ENCODE measurements at places on chromosomes 4 and X. TPM values are rescaled to one million over a fixed set of nuclear protein-coding genes. Genes with fewer than 3 reads are reported as not detected.

The LANCL3 gene
- not detected for total RNA-seq

The AADAT gene
- total RNA-seq, result 8.1 TPM

The UGT2B15 gene
- not detected for total RNA-seq

The FRMD7 gene
- not detected for total RNA-seq

The CACNA1F gene
- total RNA-seq, result not detected

The CSN1S1 gene
- not detected for total RNA-seq

The MAGEB1 gene
- total RNA-seq, result not detected

The MAGEE2 gene
- total RNA-seq, result not detected

The GABRB1 gene
- not detected for total RNA-seq

The TNIP2 gene
- 81.0 TPM for total RNA-seq

The HAUS3 gene
- 3.2 TPM for total RNA-seq

The ARMCX2 gene
- total RNA-seq, result 107 TPM

The GEMIN8 gene
- 58.5 TPM for total RNA-seq

The MXRA5 gene
- total RNA-seq, result 0.86 TPM

The PCDH19 gene
- total RNA-seq, result under 0.01 TPM

The TKTL2 gene
- not detected for total RNA-seq

The DCAF12L2 gene
- total RNA-seq, result not detected

The STARD8 gene
- total RNA-seq, result 5.5 TPM

The SCML1 gene
- total RNA-seq, result 10.1 TPM

The ANXA10 gene
- 2.9 TPM for total RNA-seq

The TMLHE gene
- total RNA-seq, result 9.4 TPM

The SPANXD gene
- not detected for total RNA-seq

The GPRASP1 gene
- total RNA-seq, result 1.2 TPM

The SPANXB1 gene
- not detected for total RNA-seq

The MAGEC3 gene
- total RNA-seq, result not detected

The EDNRA gene
- total RNA-seq, result 0.86 TPM

The XG gene
- 1.2 TPM for total RNA-seq

The ZBTB49 gene
- total RNA-seq, result 0.86 TPM

The PNCK gene
- not detected for total RNA-seq

The CCNG2 gene
- total RNA-seq, result 12.9 TPM

The OPN1LW gene
- not detected for total RNA-seq

The PROM1 gene
- not detected for total RNA-seq

The FATE1 gene
- total RNA-seq, result not detected

The CBR4 gene
- total RNA-seq, result 14.1 TPM

The GAGE2A gene
- not detected for total RNA-seq

The AFP gene
- 1.2 TPM for total RNA-seq

The FAAH2 gene
- total RNA-seq, result not detected

The GABRQ gene
- total RNA-seq, result 0.53 TPM

The SSX3 gene
- not detected for total RNA-seq

The RBM47 gene
- 1.2 TPM for total RNA-seq

The CTSO gene
- 10.8 TPM for total RNA-seq

The STPG2 gene
- not detected for total RNA-seq

The MTCP1 gene
- 0.86 TPM for total RNA-seq

The VCX gene
- not detected for total RNA-seq

The SLC10A3 gene
- 39.9 TPM for total RNA-seq

The RXFP1 gene
- total RNA-seq, result 0.35 TPM

The GRK4 gene
- total RNA-seq, result 1.7 TPM

The CENPE gene
- 14.4 TPM for total RNA-seq

The GPC4 gene
- not detected for total RNA-seq

The DSPP gene
- total RNA-seq, result not detected

The PPEF2 gene
- total RNA-seq, result not detected

The PDHA2 gene
- not detected for total RNA-seq

The DCX gene
- not detected for total RNA-seq

The GPRASP2 gene
- total RNA-seq, result 24.6 TPM

The CETN2 gene
- total RNA-seq, result 60.0 TPM

The ARHGEF6 gene
- 12.1 TPM for total RNA-seq

The OTUD5 gene
- 48.0 TPM for total RNA-seq

Measured in myometrial cell (primary cell).